ENCODE measurements at places on chromosomes 5 and 9.

- DNase-seq, result no peak
Measured at GRCh38 chr9:90061187-90061586, 456.4 kb downstream of the GADD45G start.

- no peak for DNase-seq
Measured at GRCh38 chr5:148014276-148014675, 49.5 kb upstream of the SPINK5 start.

- DNase-seq, result no peak
Measured at GRCh38 chr9:121783521-121784507, 132.4 kb downstream of the DAB2IP start.

- no peak for DNase-seq
Measured at GRCh38 chr5:8924054-8924793, 621.7 kb downstream of the SEMA5A start.

- DNase-seq, result no peak
Measured at GRCh38 chr5:96172436-96172835, 210.8 kb upstream of the ELL2 start.
